ENCODE measurements at places on chromosomes 3 and 15.

DNA sequence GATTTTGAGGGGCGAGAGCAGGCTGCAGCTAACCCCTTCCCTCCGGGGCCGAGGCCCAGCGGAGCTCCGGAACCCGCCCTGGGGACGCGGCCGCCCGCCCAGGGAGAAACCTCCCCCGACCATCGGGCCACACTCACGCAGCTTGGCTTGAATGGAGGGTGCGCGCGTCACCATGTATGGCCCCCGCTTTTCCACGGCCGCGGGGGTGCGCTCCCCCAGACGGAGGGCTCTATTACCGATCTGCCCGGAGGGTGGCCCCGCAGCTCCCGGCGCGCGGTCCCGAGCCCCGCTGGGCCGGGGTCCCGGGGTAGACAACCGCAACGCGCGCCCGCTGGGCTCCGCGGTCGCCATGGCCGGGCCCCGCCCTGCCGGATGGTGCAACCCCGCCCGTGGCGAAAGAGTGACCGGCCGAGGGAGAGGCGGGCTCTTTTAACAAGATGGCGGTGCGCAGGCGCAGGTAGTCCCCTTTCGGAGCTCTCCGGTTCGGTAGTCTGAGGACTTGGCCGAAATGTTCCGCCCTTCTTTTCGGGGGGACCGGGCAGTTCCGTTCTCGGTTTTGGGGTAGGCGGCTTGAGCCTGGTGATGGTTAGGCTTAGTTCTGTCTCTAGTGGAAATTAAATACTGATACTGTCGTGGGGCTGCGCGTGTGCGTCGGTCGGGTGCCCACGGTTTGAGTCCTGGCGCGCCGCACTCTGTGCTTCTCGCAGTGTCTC is at the start of gene FAM219B:
Gene FAM219B (minus strand): TSS at position 402 of the 713 bp plus-strand sequence. CDS start 51 bp downstream, at position 351.
- peak; percentile 43 for DNase-seq

- no peak for DNase-seq
Measured at GRCh38 chr3:188150982-188151381, 3.0 kb upstream of the LPP start.

- no peak for DNase-seq
Measured at GRCh38 chr3:181704421-181705085, 7.2 kb upstream of the SOX2 start.

GRCh38 chr3:138493804-138494606 is 59.6 kb downstream of the ESYT3 start:
- no peak for DNase-seq

DNA sequence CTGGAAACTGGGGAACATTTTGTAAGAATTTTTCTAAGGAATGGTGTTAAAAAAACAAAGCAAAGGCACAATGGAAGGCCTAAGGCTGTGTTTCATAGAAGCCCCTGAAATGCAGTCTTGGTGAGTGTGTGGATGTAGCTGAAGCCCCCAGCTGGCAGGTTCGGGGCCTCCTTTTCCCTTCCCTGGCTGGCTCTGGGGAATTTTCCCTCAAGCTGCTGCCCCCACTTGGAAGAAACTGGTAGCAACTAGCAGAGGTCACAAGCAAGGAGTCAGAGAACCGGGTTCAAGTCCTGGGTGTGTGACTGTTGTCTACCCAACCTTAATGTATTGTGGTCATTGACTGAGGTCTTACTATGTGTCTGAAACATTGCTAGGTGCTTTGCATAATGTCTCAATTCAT is 85.3 kb upstream of the MYZAP start:
- DNase-seq: no peak

DNA sequence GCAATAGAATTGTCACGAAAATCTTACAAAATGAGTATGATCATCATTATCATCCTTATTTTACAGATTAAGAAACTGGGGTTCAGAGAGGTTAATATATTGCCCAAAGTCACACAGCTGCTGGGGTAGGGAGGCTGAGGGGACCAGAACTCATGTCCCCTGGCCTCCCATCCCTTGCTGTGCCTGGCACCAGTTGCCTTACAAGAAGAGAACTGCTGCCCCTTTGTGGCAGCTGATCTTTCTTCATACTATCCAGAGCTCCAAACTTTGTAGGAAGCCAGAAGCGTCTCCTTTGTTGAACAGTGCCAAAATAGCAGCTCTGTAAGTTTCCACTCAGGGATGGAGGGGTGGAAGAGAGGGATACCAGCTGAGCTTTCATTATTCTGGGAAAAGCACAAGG is 236.8 kb upstream of the TBC1D5 start:
- DNase-seq: no peak

DNA sequence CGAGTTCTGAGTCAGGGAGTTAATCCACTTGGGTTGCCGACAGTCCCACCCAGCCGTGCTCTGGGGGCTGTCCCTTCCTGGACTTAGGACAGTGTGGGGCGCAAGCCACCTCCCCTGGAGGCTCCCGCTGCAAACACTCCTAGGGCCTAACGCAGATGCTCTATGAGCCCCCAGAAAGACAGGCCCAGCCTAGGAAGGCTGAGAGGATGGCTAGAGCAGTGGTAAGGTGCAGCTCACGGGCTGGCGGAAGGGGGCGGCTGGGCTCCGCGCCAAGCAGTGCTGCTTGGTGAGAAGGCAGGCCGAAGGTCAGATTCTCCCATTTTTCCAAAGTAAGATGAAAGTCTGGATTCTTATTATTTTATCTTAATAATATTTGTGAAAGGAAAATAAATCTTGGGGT is 84.6 kb upstream of the ALDH1L1 start:
- no peak for DNase-seq

- DNase-seq: no peak
Measured at GRCh38 chr3:49352890-49353421, 5.2 kb downstream of the GPX1 start.

- DNase-seq: no peak
Measured at GRCh38 chr15:52054381-52054780, 35.4 kb downstream of the MAPK6 start.

GRCh38 chr3:107962946-107963345 is 127.9 kb downstream of the CD47 start:
- no peak for DNase-seq

- no peak for DNase-seq
Measured at GRCh38 chr15:36172955-36173354, 406.5 kb upstream of the CDIN1 start.

DNA sequence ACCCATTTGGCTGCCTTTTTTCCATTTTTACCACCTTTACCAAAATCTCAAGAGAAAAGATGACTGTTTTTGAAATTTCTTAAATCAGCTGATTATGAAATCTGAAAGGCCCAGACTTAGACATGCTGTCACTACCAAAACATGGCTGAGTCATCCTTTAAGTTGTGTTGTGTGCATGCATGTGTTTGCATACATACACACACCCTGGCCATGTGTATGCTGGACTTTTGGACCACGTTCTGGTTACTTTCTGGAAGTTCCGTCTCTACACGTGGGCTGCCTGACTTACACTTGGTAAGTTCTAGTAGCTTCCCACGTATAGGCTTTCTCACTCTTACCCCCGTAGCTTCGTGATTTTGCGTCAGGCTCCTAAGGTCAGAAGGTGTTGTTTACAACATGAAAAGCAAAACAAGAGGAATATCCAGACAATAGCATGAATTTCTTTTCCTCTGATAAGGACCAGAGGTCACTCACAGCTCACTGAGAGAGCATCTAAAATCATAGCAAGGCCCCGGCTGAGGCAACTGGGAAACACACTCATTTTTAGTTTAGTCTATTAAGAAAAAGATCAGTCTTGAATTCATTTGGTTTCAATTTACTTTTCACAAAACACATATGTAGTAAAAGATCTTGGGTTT is 62.4 kb downstream of the COL8A1 start:
- DNase-seq: no peak

GRCh38 chr3:49882166-49882565 is 12.5 kb upstream of the CAMKV start:
- no peak for DNase-seq

- DNase-seq: no peak
Measured at GRCh38 chr15:25989327-25989726, 126.2 kb upstream of the ATP10A start.

DNA sequence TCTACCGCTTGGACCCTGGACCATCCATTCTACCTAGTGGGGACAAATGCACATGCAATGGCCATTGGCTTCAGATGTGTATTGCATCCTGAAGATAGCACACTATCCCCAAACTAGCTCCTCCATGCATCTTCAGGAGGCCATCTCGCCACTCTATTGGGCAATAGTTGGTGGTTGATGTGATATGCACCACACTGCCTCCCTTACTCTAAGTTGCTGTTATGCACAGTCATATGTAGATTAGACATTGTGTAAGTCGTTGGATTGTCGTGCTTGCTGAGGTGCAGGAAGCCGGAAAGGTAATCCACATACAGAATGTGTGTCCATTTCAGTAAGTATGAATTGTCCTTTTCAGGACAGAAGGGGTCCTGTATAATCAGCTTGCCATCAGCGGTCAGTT is 26.7 kb upstream of the PLA2G4D start:
- no peak for DNase-seq

GRCh38 chr3:65761446-65762234 is 277.1 kb downstream of the MAGI1 start:
- no peak for DNase-seq

DNA sequence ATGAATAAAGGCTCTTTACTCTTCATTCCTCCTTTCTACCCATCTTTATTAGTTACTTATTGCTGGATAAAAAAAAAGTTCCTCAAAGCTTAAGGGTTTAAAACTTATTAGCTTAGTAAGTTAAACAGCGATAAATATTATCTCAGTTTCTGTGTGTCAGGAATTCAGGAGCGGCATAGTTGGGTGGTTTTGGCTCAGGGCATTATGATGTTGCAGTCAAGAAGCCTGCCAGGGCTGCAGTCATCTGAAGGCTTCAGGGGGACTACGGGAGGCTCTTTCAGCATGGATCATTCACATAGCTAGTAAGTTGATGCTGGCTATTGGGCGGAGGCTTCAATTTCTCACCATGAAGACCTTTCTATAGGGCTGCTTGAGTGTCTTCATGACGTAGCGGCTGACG is 1.9 kb upstream of the DLG1 start:
- DNase-seq: no peak

DNA sequence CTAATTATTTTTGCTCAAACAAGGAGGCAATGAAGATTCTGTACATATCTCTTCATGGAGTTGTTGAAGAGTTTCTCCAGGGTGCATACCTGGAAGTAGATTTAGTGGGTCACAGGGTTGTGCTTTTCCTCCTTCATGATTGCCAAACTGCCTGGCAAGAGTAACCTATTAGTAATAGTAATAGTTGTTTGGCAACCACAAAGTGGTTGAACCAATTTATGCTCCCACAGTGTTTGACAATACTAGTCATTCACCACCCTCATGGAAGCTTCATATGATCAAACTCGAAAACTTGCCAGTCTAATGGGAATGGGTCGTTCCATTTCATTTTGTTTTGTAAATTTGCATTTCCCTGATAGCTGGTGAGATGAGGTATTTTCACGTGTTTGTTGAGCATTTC is 57.8 kb downstream of the TLE3 start:
- DNase-seq: no peak

GRCh38 chr3:24496529-24497482 is 2.2 kb upstream of the THRB start:
- no peak for DNase-seq

GRCh38 chr3:28139967-28140634 is 101.3 kb upstream of the CMC1 start:
- DNase-seq: no peak

GRCh38 chr3:59593380-59593779 is 543.6 kb upstream of the CFAP20DC start:
- DNase-seq: no peak

DNA sequence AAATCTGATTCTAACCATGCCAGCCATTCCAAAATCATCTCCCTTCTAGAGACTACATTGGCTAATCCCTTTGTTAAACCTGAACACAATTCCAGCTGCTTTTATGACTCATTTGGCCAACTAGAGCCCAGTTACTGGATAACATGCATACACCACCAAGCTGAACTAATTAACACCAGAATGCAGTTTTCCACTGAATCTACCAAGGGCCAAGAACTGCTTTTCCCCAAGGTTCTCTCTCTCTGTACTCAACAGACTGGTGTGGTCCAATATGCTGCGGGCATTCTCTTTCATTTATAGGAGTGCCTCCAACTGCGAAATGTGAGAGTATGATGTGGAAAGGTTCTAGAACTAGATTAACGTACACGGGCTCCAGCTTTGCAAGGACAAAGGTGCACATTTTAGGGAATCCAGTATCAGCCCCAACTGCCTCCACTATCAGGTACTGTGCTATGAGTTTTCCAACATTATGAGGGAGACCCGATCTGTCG is 1.5 kb downstream of the CHSY1 start:
- DNase-seq: no peak

- DNase-seq: no peak
Measured at GRCh38 chr3:105844704-105845103, 24.1 kb downstream of the CBLB start.

GRCh38 chr3:189513281-189514117 is 117.7 kb upstream of the TP63 start:
- DNase-seq: no peak

DNA sequence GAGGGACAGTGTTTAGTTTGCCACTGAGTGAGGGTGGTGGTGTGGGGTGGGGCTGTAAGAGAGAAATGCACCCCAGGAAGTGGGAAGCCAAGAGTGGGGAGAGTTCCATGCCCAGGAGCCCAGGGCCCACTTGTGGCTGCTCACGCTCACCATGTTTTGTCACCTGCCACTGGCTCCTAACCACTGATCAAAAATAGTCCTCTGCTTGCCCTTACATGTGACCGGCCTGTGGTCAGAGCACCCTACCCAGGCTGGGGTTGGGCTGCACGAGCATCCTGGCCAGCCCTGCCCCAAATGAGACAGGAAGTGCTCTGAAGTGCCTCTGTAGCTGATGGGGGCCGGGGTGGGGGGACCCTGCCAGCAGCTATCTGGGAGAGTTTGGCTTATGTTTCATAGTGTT is 216.3 kb downstream of the RPLP1 start:
- DNase-seq: no peak

DNA sequence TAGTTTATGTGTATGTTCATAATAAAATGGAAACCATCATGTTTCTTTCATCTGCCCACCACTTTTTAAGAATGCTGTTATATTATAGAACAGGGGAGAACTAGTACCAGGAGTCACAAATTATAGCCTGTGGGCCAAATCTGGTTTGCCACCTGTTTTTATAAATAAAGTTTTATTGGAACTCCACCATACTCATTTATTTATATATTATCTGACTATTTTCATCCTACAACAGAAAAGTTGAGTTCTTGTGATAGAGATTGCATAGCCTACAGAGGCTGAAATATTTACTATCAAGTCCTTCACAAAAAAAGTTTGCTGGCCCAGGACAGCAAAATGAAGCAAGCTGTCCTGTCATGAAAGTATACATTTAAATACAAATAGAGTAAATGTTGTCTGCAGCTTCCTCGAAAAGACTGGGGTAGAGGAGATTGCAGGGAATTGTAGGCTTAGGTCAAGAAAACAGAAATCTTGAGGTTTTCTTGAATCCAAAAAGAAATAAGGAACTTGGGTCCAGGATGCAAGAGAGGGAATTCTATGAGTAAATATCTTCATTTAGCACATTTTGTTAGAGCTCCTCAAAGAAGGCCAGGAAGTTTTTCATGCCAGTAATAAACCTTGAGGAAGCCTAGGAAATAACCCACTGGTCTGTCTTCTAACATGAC is 41.1 kb downstream of the FILIP1L start:
- no peak for DNase-seq

DNA sequence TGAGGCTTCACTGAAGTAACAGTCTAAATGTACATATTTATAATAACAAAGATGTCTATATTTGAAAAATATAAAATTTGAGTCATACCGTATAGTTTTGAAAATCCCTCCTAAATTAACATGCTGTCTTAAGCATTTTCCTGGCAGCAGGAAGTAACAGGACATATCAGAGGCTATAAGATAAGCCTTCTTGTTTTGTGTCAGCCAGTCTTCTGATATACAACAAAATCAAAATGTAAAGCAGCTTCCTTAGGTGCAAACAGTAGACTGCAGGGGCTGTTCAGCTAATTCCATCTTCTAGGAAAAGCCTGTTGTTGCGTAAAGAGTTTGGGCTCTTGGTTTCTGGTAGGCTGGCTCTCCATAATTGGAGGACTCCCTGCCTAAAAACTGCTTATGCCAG is 56.0 kb downstream of the P3H2 start:
- no peak for DNase-seq
